ENCODE measurements at places on chromosomes 16 and 17.

- DNase-seq, result no peak
Observed at GRCh38 chr16:70658921-70659320, 12.6 kb downstream of the IL34 start.

GRCh38 chr17:40419559-40420331 lies 2.0 kb upstream of the TOP2A start:
- no peak for DNase-seq

GRCh38 chr16:22322021-22322471 lies 24.8 kb downstream of the POLR3E start:
- DNase-seq, result no peak

DNA sequence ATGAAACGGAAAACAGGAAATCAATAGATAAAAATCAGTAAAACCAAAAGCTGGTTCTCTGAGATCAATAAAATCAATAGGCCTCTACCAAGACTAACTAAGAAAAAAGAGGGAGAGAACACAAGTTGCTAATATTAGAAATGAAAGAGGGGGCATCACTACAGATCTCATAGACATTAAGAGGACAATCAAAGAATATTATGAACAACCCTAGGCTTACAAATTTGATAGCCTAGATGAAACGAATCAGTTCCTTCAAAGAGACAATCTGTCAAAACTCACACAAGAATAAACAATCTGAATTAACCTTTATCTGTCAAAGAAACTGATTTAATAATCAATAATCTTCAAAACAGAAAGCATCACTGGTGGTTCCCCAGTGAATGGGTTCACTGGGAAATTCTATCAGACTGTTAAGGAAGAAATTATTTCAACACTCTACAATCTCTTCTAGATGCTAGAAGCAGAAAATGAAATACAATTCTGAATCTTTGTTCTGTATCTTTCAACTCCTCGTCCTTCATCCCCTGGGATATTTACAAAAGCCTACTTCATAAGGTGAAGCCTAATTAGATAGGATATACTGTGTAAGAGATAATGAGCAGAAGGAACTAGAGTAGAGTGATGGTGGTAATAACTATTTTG lies 4.4 kb downstream of the ABCA9 start:
- no peak for DNase-seq

DNA sequence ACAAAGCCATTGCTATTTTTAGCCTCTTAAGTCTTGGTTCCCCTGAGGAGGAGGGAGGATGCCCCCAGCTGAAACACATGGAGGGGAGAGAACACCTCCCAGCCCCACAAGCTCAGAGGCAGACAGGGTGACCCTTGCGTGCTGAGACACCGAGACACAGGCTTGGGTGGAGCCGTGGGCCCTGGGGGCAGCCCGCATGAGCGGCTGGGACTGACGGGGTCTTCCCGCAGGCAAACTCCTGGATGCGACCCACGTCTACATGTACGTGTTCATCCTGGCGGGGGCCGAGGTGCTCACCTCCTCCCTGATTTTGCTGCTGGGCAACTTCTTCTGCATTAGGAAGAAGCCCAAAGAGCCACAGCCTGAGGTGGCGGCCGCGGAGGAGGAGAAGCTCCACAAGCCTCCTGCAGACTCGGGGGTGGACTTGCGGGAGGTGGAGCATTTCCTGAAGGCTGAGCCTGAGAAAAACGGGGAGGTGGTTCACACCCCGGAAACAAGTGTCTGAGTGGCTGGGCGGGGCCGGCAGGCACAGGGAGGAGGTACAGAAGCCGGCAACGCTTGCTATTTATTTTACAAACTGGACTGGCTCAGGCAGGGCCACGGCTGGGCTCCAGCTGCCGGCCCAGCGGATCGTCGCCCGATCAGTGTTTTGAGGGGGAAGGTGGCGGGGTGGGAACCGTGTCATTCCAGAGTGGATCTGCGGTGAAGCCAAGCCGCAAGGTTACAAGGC lies 9.8 kb downstream of the SLC16A3 start:
- no peak for DNase-seq

GRCh38 chr16:85550953-85551924 lies 61.9 kb upstream of the GSE1 start:
- no peak for DNase-seq

GRCh38 chr16:78284957-78285434 lies 185.5 kb downstream of the WWOX start:
- DNase-seq, result no peak

All from stimulated activated CD4-positive, alpha-beta T cell treated with anti-CD3 and anti-CD28 coated beads, Interleukin-1b, Interleukin-23, amount 100 ng/mL, for 24 hours (primary cell).